Hindlimb muscle (tissue), 1 donor: ENCODE measurements at places on chromosomes 2 and 18.

DNA sequence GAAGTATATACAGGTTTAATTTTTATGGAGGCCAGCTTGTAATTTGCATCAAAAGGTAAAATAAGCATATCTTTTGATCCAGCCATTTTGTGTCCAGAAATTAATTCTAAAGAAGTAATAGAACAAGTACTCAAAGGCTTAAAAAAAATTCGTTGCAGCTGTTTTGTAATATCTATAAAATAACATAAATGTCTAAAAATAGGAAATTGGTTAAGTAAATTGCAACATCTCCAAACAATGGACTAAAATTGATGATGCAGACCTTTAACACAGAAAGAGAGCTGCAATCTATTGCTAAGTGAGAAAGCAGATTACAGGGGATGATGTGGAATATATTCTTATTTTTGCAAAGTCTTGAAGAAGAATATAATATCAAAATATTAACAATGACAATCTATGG, 19.4 kb downstream of the AAK1 start:
- DNase-seq, result no peak

- DNase-seq, result no peak
These were observed 8.8 kb upstream of the PRSS56 start for GRCh38 chr2:232511336-232511890.

- DNase-seq, result no peak
These were observed 154.6 kb upstream of the ZSWIM2 start for GRCh38 chr2:187003611-187004010.

GRCh38 chr2:36322108-36322507, 33.5 kb upstream of the CRIM1 start:
- no peak for DNase-seq

- DNase-seq, result no peak
These were observed 462.2 kb downstream of the SETBP1 start for GRCh38 chr18:45142868-45143267.

- DNase-seq, result no peak
These were observed 2096.3 kb upstream of the CELF4 start for GRCh38 chr18:39661856-39662366.

- DNase-seq, result no peak
These were observed 206.0 kb downstream of the NCK2 start for GRCh38 chr2:105950521-105951383.

GRCh38 chr2:69311024-69311416, 76.0 kb downstream of the GFPT1 start:
- no peak for DNase-seq

GRCh38 chr2:12300927-12301326, 415.8 kb upstream of the TRIB2 start:
- DNase-seq, result no peak

GRCh38 chr2:42618116-42618515, 49.7 kb downstream of the MTA3 start:
- no peak for DNase-seq

GRCh38 chr18:9287036-9287435, 47.5 kb upstream of the TWSG1 start:
- no peak for DNase-seq

DNA sequence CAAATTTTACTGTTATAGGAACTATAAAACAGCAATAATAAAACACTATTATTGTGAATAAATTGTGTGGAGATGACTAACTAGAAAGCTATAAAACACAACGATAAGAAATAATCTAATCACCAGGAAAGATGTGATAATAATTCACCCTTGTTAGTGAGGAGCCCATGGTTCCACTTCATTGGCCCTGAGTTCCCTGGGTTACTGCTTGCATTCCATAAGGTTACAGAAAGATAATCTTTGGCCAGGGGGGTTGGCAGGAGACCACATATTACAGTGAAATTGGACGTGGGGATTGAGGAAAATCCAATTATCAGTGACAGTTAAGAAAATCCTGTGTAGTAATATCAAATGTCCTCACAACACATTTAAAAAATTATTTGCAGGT, 2.5 kb upstream of the CPO start:
- DNase-seq, result no peak

DNA sequence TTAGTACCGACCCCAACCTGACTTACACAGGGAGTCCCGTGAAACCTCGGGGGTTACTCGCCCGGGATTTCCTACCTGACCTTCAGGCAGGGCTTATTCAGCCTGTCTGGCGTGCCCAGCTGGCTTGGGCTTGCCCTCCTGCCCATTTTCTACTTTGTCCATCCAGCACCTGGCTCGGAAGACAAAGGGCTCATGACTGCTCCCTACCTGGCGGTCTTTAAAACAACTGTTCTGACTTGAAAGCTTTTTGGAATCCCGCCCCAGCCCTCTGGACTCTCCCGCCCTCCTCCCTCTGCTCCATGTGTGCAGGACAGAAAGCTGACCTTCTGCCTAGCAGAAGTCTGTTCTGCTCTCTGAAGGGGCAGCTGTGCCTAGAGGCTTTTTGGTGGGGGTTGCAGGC, 43.1 kb downstream of the ACKR3 start:
- no peak for DNase-seq

DNA sequence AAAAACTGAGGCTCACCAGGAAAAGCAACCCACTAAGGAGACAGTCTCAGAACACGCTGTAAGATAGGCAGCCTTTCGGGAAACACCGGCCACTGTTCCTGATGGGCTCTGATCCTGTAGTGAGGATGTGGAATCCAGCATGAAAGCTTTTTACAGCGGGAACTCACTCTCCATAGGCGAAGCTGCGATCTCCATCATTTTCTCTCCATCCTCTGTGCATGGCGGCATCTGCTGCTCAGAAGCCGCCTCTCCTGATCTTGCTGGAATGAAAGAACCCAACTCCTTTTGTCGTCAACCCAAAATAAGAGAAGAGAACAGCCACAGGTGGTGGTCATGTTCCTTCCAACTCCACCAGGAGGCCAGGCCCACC, 49.9 kb downstream of the TMEM18 start:
- no peak for DNase-seq

DNA sequence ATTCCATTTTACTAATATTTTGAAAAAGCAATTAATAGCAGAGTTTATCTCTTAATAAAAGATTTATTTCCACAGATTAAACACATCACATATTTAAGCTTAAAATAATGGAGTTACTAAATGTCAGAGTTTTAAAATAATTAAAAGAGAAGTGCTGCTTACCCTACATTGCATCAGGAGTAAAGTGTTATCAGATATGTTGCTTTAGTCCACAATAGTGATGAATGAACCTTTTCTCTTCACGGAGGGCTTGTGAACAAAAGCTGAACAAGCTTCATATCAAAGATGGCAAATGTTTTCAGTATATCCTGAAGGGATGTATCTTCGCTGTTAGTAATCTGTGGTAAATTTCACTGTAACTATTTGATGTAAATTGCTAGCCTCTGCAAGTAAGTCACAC, 69.4 kb upstream of the TTC27 start:
- DNase-seq, result no peak

GRCh38 chr2:134335601-134336000, 81.7 kb downstream of the MGAT5 start:
- DNase-seq, result no peak

DNA sequence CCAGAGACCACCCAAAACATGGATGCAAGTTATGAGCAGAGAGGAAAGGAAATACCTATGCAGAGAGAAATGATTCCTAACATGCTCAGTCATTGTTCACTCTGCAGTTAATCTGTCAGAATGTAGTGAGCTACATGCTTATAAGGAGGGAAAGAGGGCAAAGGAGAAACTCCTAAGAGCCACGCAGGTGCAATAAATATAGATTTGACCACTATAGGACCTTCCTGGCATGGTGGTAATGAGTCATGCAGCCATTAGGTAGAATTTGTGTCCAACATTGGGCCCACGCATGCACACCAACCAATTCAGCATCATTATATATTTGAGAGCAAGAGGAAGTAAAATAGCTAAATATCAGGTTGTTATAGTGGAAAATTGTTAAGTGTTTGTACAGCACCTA, 699.9 kb downstream of the DSC3 start:
- DNase-seq, result no peak

- peak; percentile 25 for DNase-seq
These were observed 399.8 kb downstream of the TMEM182 start for GRCh38 chr2:103161456-103162289.

DNA sequence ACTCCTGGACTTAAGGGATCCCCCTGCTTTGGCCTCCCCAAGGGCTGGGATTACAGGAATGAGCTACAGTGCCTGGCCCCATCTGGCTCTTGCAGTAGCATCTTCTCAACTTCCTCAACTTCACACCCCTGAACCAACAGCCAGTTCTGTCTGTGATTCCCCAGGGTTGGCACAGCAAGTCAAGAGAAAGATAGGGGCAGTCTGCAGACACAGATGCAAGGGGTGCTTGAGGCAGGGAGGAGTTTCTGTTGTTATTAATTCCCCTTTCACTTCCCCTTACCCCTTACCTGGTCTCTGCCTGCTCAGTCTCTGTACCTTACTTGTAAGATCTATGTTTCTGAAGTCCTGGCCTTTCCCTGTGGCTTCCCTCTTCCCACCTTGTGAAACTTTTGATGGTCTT, 54.1 kb upstream of the MEX3C start:
- DNase-seq, result no peak

DNA sequence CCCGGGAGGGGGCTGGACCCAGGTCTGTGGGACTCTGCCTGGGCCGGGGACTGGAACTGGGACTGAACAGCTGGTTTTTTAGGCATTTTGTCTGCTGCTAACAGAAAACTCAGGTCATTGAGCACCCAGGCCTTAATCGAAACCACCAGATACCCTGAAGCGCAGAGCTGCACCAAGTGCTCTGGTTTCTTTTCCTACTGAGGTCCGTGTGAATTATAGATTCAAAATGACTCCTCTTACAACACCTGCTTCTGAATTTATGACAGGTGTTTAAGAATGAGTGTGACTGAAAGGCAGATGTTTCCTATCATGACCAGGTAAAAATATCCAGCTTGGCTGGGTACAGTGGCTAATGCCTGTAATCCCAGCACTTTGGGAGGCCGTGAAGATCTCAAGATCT, 47.8 kb downstream of the TRAPPC12 start:
- no peak for DNase-seq

GRCh38 chr2:232419245-232420072, 12.8 kb downstream of the ALPG start:
- DNase-seq, result no peak

GRCh38 chr2:217834057-217834620, 168.7 kb downstream of the TNS1 start:
- no peak for DNase-seq

GRCh38 chr18:61738488-61738887, 154.3 kb downstream of the RNF152 start:
- no peak for DNase-seq

DNA sequence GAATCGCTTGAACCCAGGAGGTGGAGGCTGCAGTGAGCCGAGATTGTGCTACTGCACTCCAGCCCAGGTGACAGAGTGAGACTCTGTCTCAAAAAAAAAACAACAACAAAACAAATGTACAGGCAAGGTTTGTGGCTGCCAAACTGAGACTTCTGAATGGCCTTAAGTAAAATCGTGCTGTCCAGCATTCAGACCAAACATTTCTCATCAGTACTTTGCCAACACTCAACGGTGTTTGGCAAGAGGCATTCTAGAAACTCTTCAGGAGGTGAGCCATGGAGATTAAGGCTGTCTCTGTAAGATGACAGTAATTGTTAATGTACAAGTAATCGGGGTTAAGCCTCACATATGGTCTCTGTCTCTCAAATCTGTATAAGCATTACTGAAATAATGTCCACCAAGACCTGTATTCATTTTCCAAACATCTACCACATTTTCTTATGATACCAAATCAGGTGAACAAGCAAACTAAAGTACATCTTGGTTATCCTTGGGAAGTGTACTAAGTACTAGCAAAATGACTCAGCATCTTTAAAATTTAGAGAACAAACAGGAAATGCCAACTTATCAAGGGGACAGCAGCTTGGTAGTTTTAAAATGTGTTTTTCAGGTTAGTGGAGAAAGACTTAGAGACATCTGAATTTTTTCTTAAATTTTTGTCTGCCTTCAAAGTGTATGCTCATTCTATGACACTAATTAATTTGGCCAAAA, 29.3 kb downstream of the SERPINE2 start:
- DNase-seq, result no peak

- peak; percentile 51 for DNase-seq
These were observed 74.1 kb upstream of the GLI2 start for GRCh38 chr2:120661551-120661950.

GRCh38 chr2:11498543-11499034, 32.6 kb upstream of the E2F6 start:
- peak; percentile 24 for DNase-seq

- peak; percentile 1 for DNase-seq
These were observed 1167.9 kb downstream of the DSC3 start for GRCh38 chr18:29874519-29875098.
